ENCODE measurements at places on chromosomes 13 and 19.
A peak's percentile ranks its signal among the peaks of the same experiment; 100 is the strongest.

GRCh38 chr19:19098703-19099632, 35.2 kb downstream of the SLC25A42 start:
- H3K27ac ChIP-seq = no peak overlapping the region
- peaks cover 36% of the 10 kb centered on the region for H3K36me3 ChIP-seq
- no peak for DNase-seq
- no peaks in the 10 kb centered on the region for H3K27me3 ChIP-seq
- H3K4me3 ChIP-seq = no peak overlapping the region
- H3K4me1 ChIP-seq = no peaks in the 10 kb centered on the region

DNA sequence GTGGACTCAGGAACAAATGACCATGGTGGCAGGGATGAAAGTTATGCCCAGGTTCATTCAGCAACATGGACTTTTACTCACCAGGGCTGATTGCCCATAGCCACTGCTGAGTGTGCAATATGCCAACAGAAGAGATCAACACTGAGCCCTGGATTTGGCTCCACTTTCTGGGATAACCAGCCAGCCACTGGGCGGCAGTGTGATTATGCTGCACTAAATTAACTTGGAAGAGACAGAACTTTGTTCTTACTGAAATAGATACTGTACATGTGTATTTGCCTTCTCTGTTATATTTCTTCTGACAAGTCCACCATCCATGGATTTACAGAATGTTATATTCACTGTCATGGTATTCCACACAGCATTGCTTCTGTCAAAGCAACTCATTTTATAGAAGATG, 257.4 kb downstream of the TDRD3 start:
- no peak for DNase-seq
- H3K27ac ChIP-seq = no peak overlapping the region
- no peak overlapping the region for H3K4me3 ChIP-seq

GRCh38 chr19:12721656-12722565, 1.8 kb downstream of the TNPO2 start:
- DNase-seq = peak; percentile 76
- H3K36me3 ChIP-seq = peaks cover 11% of the 10 kb centered on the region
- no peaks in the 10 kb centered on the region for H3K27me3 ChIP-seq
- H3K27ac ChIP-seq = peak overlapping the region; percentile 34

- no peaks in the 10 kb centered on the region for H3K4me1 ChIP-seq
- no peak overlapping the region for H3K4me3 ChIP-seq
- no peak for DNase-seq
- H3K27ac ChIP-seq = no peak overlapping the region
- H3K27me3 ChIP-seq = no peaks in the 10 kb centered on the region
Measured at GRCh38 chr13:79581870-79582315, 100.9 kb downstream of the NDFIP2 start.

- no peaks in the 10 kb centered on the region for H3K27me3 ChIP-seq
- peak; percentile 45 for DNase-seq
- H3K36me3 ChIP-seq = peaks cover 9% of the 10 kb centered on the region
- H3K4me3 ChIP-seq = peak overlapping the region; percentile 54
Measured at GRCh38 chr13:51821606-51822005, 17.6 kb upstream of the DHRS12 start.

DNA sequence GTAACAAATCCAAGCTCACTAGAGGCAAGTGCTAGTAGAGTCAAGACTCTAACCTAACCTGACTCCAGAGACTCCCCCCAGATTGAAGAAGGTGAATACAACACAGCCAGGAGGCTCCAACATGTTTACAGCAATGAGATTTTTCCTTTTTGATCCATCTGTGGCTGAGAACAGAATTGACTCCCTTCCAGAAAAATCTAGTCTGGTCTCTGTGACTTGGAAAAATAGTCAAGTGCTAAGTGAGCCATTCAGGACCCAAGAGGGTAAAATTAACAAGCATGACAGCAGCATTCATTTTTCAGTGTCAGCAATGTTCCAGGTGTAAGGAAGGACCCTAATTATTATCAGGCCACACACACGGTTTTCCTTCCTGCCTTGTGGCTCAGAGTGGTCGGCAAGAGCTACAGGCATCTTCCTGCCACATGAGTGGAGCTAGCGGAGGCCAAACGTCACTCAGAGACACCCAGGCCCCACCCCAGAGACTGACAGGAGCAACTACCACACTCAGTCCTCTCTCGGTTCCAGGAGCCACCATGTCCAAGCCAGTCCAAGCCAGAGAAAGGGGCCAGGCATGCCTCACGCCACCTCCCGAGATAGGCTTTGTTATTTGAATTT, 395.1 kb downstream of the FOXO1 start:
- DNase-seq = no peak
- no peaks in the 10 kb centered on the region for H3K27me3 ChIP-seq
- no peak overlapping the region for H3K27ac ChIP-seq
- no peaks in the 10 kb centered on the region for H3K36me3 ChIP-seq
- H3K4me3 ChIP-seq = no peak overlapping the region

DNA sequence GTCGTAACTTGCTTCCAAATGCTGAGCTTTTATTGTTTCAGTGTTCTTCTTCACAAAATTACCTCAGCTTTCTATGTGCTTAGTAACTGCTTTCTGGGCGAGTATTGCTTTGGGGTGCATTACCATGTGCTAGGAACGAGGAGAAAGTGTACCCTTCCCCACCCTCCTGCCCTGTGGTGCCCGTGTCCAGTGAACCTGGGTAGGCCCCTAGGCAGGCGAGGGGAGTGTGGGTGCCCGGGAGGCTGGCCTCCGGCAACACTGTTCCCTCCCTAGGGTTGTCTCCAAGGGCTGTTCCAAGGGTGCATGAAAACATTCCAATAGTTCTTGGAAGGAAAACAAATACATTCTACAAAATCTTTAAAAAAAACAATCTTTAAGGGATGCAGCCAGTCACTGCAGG, 216.5 kb upstream of the SOX1 start:
- H3K4me1 ChIP-seq = no peaks in the 10 kb centered on the region
- no peak overlapping the region for H3K4me3 ChIP-seq
- no peak for DNase-seq
- H3K27me3 ChIP-seq = peaks cover 5% of the 10 kb centered on the region

DNA sequence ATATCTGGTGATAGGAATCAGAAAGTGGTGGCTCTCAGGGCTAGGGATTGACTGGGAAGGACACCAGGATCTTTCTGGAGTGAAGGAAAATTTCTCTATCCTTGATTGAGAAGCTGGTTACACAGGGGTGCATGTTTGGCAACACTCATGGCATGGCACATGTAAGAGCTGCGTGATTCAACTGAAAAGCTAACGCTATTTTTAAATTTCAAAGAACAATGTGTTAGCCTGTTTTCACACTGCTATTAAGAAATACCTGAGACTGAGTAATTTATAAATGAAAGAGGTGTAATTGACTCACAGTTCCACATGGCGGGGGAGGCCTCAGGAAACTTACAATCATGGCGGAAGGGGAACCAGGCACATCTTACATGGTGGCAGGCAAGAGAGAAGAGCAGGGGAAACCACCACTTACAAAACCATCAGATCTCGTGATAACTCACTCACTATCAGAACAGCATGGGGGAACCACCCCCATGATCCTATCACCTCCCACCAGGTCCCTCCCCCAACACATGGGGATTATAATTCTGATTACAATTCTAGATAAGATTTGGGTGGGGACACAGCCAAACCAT, 7.4 kb downstream of the SIGLEC8 start:
- no peaks in the 10 kb centered on the region for H3K27me3 ChIP-seq
- no peak overlapping the region for H3K4me3 ChIP-seq
- H3K27ac ChIP-seq = no peak overlapping the region

GRCh38 chr19:35223084-35223790, 5.3 kb downstream of the FAM187B start:
- H3K36me3 ChIP-seq = no peaks in the 10 kb centered on the region
- H3K27me3 ChIP-seq = no peaks in the 10 kb centered on the region
- no peak for DNase-seq
- no peak overlapping the region for H3K27ac ChIP-seq
- H3K4me1 ChIP-seq = peaks cover 47% of the 10 kb centered on the region

- H3K4me1 ChIP-seq = peaks cover 32% of the 10 kb centered on the region
- no peak for DNase-seq
- no peak overlapping the region for H3K27ac ChIP-seq
- peak overlapping the region; percentile 88 for H3K4me3 ChIP-seq
- H3K27me3 ChIP-seq = no peaks in the 10 kb centered on the region
- no peaks in the 10 kb centered on the region for H3K36me3 ChIP-seq
Measured at GRCh38 chr13:74131227-74131626, 3.0 kb downstream of the KLF12 start.

GRCh38 chr13:44311011-44311780, 62.4 kb upstream of the SERP2 start:
- DNase-seq = no peak
- H3K27me3 ChIP-seq = no peaks in the 10 kb centered on the region
- no peaks in the 10 kb centered on the region for H3K36me3 ChIP-seq
- H3K4me1 ChIP-seq = peaks cover 8% of the 10 kb centered on the region
- no peak overlapping the region for H3K27ac ChIP-seq

- H3K36me3 ChIP-seq = no peaks in the 10 kb centered on the region
- H3K4me1 ChIP-seq = no peaks in the 10 kb centered on the region
- no peak overlapping the region for H3K4me3 ChIP-seq
- no peak overlapping the region for H3K27ac ChIP-seq
- H3K27me3 ChIP-seq = peaks cover 4% of the 10 kb centered on the region
Measured at GRCh38 chr19:44626048-44626624, 12.8 kb downstream of the IGSF23 start.

Measured in CD4-positive, alpha-beta T cell (primary cell).